ENCODE measurements at places on chromosomes 3 and 15. TPM values are rescaled to one million over a fixed set of nuclear protein-coding genes. Genes with fewer than 3 reads are reported as not detected.

DNA sequence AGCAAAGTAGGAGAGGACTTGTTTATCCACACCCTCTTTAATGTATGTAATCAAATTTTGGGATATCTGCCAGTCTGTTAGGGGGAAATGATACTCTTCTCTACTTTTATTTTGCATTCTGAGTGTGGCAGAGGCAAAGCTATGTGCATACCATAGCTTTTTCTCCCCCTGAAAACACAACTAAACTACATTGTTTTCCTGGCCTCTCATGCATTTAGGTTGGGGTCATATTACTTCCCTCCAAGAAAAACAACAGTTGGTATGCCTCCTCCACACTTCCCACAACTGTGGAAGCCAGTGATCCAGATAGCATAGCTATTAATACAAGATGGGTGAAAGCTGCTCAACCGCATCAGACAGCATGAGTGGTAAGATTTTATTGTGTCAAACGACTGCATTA, 6.9 kb downstream of the RPL15 start:
- no peaks in the 10 kb centered on the region for H3K4me1 ChIP-seq
- peaks cover 3% of the 10 kb centered on the region for H3K36me3 ChIP-seq
- DNase-seq: peak; percentile 88

- H3K36me3 ChIP-seq: no peaks in the 10 kb centered on the region
- H3K27me3 ChIP-seq: peaks cover 35% of the 10 kb centered on the region
- H3K4me1 ChIP-seq: peaks cover 15% of the 10 kb centered on the region
- DNase-seq: peak; percentile 62
- H3K27ac ChIP-seq: peak overlapping the region; percentile 27
- H3K4me3 ChIP-seq: peak overlapping the region; percentile 64
Observed at GRCh38 chr3:194134231-194134756, 1.7 kb upstream of the HES1 start.

DNA sequence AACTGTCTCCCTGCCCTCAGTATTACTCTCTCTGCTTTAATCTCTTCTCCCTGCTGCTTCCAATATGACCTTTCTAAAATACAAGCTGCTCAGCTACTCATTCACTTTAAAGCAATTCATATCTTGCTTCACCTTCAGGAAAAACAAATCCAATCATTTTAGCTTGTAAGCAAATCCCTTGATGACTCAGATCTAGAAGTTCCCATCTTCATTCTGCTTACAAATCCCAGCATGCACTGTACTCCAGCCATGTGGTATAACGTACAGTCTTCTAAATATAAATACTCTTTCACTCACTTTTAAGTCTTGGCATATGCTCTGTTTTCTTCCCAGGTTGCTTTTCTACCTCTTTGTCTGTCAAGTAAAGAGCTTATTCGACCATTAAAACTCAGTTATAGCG, 1009.1 kb upstream of the SEMA6D start:
- H3K27me3 ChIP-seq: no peaks in the 10 kb centered on the region
- no peaks in the 10 kb centered on the region for H3K36me3 ChIP-seq
- DNase-seq: peak; percentile 0
- no peaks in the 10 kb centered on the region for H3K4me1 ChIP-seq
- H3K27ac ChIP-seq: no peak overlapping the region
- no peak overlapping the region for H3K4me3 ChIP-seq

- no peaks in the 10 kb centered on the region for H3K4me1 ChIP-seq
- no peak for DNase-seq
- no peaks in the 10 kb centered on the region for H3K36me3 ChIP-seq
- no peak overlapping the region for H3K27ac ChIP-seq
Observed at GRCh38 chr3:154781595-154781994, 298.5 kb upstream of the MME start.

- H3K4me3 ChIP-seq: no peak overlapping the region
- H3K27ac ChIP-seq: no peak overlapping the region
- no peak for DNase-seq
- no peaks in the 10 kb centered on the region for H3K36me3 ChIP-seq
Observed at GRCh38 chr3:155465664-155466063, 172.2 kb upstream of the STRIT1 start.

- H3K4me1 ChIP-seq: no peaks in the 10 kb centered on the region
- peaks cover 2% of the 10 kb centered on the region for H3K27me3 ChIP-seq
- H3K36me3 ChIP-seq: no peaks in the 10 kb centered on the region
- H3K4me3 ChIP-seq: no peak overlapping the region
Observed at GRCh38 chr15:68411735-68412134, 20.2 kb downstream of the ITGA11 start.

DNA sequence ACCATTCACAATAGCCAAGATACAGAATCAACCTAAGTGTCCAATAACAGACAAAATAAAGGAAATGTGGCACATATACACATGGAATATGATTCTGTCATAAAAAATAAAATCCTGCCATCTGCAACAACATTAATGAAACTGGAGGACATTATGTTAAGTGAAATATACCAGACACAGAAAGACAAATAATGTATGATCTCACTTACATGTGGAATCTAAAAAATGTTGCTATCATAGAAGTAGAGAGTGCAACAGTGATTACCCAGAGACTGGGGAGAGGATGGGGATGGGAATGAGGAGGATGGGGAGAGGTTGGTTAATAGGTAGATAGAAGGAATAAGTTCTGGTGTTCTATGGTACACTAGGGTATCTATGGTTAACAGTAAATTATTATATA, 28.7 kb downstream of the MRPL3 start:
- H3K36me3 ChIP-seq: no peaks in the 10 kb centered on the region
- no peaks in the 10 kb centered on the region for H3K4me1 ChIP-seq
- H3K27me3 ChIP-seq: no peaks in the 10 kb centered on the region
- H3K4me3 ChIP-seq: no peak overlapping the region
- no peak overlapping the region for H3K27ac ChIP-seq

GRCh38 chr3:67447393-67447792, 207.0 kb downstream of the SUCLG2 start:
- no peaks in the 10 kb centered on the region for H3K4me1 ChIP-seq
- no peak overlapping the region for H3K27ac ChIP-seq
- no peaks in the 10 kb centered on the region for H3K36me3 ChIP-seq
- no peaks in the 10 kb centered on the region for H3K27me3 ChIP-seq

GRCh38 chr15:77826006-77826695, 193.4 kb upstream of the LINGO1 start:
- no peaks in the 10 kb centered on the region for H3K4me1 ChIP-seq
- H3K36me3 ChIP-seq: no peaks in the 10 kb centered on the region
- no peak overlapping the region for H3K27ac ChIP-seq
- no peak overlapping the region for H3K4me3 ChIP-seq
- DNase-seq: no peak

- DNase-seq: no peak
- H3K4me1 ChIP-seq: no peaks in the 10 kb centered on the region
- no peaks in the 10 kb centered on the region for H3K27me3 ChIP-seq
- H3K4me3 ChIP-seq: no peak overlapping the region
- H3K36me3 ChIP-seq: no peaks in the 10 kb centered on the region
Observed at GRCh38 chr3:54599716-54600115, 328.1 kb downstream of the LRTM1 start.

- H3K4me3 ChIP-seq: no peak overlapping the region
- peaks cover 8% of the 10 kb centered on the region for H3K4me1 ChIP-seq
- H3K27me3 ChIP-seq: no peaks in the 10 kb centered on the region
- DNase-seq: no peak
- H3K36me3 ChIP-seq: no peaks in the 10 kb centered on the region
- H3K27ac ChIP-seq: no peak overlapping the region
Observed at GRCh38 chr3:125076464-125076863, 20.7 kb upstream of the HEG1 start.

DNA sequence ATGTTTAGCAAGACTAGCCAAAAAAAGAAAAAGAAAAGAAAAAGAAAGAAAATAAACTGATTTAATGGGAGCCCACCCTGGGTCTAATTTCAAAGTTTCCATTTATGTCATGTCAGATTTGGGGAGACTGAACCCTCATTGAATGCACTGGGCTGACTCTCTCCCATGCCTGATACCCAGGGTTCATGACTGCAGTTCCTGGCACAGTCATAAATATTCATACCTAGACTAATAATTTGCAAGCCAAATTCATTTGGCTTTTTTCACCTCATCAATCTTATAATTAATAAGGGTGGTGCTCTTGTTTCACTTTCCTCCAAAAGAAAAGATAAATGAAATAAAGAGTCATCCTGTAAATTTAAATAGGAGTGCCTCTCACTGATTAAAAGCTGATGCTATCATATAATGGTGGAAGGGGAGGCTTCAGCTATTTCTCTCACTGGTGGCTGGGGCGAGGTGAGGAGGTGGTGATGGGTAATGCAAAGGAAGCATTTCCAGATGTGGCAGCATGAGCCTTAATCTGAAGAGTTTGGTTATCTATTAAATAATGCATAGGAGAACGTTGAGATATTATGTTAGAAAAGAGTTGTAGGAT, 224.5 kb downstream of the MEIS2 start:
- no peaks in the 10 kb centered on the region for H3K36me3 ChIP-seq
- H3K4me1 ChIP-seq: no peaks in the 10 kb centered on the region
- H3K4me3 ChIP-seq: no peak overlapping the region
- peaks cover 18% of the 10 kb centered on the region for H3K27me3 ChIP-seq
- no peak overlapping the region for H3K27ac ChIP-seq

GRCh38 chr15:72983801-72984545, 68.3 kb upstream of the NEO1 start:
- no peaks in the 10 kb centered on the region for H3K4me1 ChIP-seq
- H3K27me3 ChIP-seq: no peaks in the 10 kb centered on the region
- DNase-seq: no peak
- H3K27ac ChIP-seq: no peak overlapping the region
- no peak overlapping the region for H3K4me3 ChIP-seq
- no peaks in the 10 kb centered on the region for H3K36me3 ChIP-seq

DNA sequence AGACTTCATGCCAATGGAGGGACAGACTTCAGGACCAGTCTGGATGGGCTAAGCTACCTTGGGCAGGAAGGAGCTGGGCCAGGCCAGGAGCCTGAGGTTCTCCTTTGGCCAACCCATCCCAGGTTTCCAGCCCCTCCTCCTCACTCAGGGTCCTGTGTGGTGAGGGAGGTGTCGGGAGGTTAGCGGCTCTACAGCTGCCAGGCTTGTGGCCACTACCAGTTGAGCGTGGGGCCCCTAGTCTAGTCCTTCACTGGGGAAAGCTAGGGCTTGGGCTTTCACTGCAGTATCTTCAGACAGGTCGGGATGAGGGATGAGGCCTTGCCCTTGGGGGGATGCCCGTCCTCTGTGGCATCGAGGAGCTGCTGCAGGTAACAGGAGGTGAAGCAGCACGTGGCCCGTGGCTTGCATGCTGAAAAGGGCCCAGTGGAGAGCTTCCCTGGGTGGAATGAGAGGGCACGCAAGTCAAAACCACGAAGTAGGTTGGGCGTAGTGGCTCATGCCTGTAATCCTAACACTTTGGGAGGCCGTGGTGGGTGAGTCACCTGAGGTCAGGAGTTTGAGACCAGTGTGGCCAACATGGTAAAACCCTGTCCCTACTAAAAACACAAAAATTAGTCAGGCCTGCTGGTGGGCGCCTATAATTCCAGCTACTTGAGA, 8.5 kb upstream of the FANCD2 start:
- peak; percentile 65 for DNase-seq
- H3K27ac ChIP-seq: peak overlapping the region; percentile 65
- peaks cover 12% of the 10 kb centered on the region for H3K36me3 ChIP-seq
- H3K4me3 ChIP-seq: no peak overlapping the region
- no peaks in the 10 kb centered on the region for H3K27me3 ChIP-seq

GRCh38 chr15:90184786-90185704, 16.1 kb upstream of the SEMA4B start:
- no peaks in the 10 kb centered on the region for H3K27me3 ChIP-seq
- peaks cover 4% of the 10 kb centered on the region for H3K4me1 ChIP-seq

GRCh38 chr3:38479431-38480092, 16.6 kb upstream of the EXOG start:
- H3K36me3 ChIP-seq: peaks cover 2% of the 10 kb centered on the region
- DNase-seq: peak; percentile 74
- no peaks in the 10 kb centered on the region for H3K4me1 ChIP-seq
- no peak overlapping the region for H3K4me3 ChIP-seq
- no peaks in the 10 kb centered on the region for H3K27me3 ChIP-seq

- no peak for DNase-seq
- H3K36me3 ChIP-seq: no peaks in the 10 kb centered on the region
- no peaks in the 10 kb centered on the region for H3K27me3 ChIP-seq
Observed at GRCh38 chr3:183279371-183279770, 26.3 kb downstream of the B3GNT5 start.

DNA sequence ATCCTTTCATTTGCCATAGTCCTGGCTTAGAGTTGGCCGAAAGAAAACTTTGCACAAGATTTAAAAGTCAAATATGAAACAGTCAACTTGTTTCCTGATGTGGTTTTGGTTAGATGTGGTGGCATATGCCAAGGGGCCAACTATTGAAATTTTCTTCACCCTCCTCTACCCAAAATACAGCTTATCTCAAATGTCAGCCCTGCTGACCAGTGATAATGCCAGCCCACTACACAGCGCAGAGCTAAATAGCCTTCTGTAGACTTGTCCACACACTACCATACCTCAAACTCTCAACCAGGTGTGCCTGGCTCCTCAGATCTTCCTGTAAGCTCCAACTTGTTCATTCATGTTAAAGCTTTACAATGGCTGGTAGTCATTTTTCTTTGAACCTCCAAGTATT, 368.5 kb upstream of the STAC start:
- DNase-seq: no peak
- H3K36me3 ChIP-seq: no peaks in the 10 kb centered on the region
- no peak overlapping the region for H3K27ac ChIP-seq
- no peak overlapping the region for H3K4me3 ChIP-seq
- H3K27me3 ChIP-seq: no peaks in the 10 kb centered on the region
- H3K4me1 ChIP-seq: no peaks in the 10 kb centered on the region

DNA sequence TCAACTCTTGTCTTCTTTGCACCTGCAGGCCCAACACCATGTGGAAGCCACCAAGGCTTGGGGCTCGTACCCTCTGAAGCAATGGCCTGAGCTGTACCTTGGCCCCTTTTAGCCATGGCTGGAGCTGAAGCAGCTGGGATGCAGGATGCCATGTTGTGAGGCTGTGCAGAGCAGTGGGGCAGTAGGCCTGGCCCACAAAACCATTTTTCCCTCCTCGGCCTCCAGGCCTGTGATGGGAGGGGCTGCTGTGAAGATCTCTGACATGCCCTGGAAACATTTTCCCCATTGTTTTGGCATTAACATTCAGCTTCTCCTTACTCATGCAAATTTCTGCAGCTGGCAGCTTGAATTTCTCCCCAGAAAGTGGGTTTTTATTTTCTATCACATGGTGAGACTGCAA, 58.5 kb downstream of the DPH6 start:
- H3K4me3 ChIP-seq: no peak overlapping the region
- H3K27ac ChIP-seq: no peak overlapping the region
- H3K27me3 ChIP-seq: no peaks in the 10 kb centered on the region
- no peaks in the 10 kb centered on the region for H3K36me3 ChIP-seq
- DNase-seq: no peak

Gene SLC12A8
- total RNA-seq: 9.8 TPM

Gene TAMM41
- 5.6 TPM for total RNA-seq

Gene TUBGCP4
- 17.2 TPM for total RNA-seq

Gene TMEM207
- total RNA-seq: not detected
